ENCODE measurements at places on chromosomes 5 and 9. TPM values are rescaled to one million over a fixed set of nuclear protein-coding genes. Genes with fewer than 3 reads are reported as not detected.

DNA sequence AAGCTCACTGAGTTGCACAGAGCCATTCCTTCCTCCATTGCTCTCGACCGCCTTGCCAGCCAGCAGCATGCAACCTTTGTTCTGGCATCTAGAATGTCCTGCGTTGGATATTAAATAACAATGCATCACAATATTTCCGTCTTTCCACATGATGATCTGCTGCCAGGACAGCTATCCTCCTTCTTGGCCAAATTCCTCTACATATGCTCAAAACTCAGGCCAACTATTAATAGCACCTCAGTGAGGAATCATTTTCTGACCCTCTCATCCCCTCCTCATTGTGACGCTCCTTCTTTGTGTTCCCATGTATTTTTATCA, 128.6 kb downstream of the MYO10 start:
- DNase-seq, result no peak

DNA sequence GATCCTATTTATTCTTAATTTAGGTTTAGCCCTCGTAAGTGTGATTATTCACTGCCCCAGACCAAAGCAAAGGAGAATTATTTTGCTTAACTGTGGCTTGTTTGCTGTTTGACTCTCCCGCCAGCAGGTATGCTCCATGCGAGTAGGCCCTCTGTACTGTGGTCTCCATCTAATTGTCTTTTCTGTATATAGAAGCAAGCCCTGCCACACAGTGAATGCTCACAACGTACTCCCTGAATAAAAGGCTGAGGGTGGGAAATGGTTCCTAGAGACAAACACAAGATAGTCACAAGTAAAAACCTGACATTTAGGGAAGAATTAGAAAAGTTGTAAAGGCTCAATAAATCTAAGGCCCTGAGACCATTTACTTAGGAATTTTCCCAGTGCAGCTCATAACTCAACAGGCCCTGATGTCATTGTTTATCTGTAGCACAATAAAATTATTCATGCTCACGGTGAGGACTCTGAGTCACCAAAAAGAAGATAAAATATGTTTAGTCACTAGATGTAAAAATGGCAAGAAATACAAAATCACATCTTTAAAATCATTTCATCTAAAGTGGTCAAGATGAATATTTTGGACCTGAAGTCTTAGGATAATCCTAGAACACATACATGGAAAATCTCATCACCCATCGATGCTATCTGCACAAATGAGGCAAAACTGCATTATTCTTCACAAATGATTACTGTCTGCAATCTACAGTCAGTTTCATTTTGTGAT, 473.2 kb downstream of the ENC1 start:
- no peak for DNase-seq

DNA sequence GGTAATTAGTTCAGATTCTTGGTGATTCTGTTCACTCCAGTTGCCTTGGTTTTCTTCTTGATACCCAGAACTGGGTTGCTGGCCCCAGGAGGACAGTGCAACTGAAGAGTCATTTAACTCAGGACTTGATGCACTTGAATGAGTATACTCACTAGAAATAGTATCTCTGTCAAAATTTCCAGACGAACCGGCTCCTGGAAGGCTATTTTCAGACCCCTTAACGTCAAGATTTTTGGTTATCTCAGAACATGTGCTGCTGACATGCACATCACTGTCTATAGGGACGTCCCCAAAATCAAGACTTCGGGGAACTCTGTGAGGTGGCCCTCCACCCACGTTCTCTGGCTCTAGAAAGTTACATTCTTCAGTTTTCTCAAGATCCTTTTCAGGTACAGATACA, 56.7 kb upstream of the PCA3 start:
- DNase-seq, result no peak

Gene FAM169A
- total RNA-seq, result 2.6 TPM

Gene DNAH5
- not detected for total RNA-seq

DNA sequence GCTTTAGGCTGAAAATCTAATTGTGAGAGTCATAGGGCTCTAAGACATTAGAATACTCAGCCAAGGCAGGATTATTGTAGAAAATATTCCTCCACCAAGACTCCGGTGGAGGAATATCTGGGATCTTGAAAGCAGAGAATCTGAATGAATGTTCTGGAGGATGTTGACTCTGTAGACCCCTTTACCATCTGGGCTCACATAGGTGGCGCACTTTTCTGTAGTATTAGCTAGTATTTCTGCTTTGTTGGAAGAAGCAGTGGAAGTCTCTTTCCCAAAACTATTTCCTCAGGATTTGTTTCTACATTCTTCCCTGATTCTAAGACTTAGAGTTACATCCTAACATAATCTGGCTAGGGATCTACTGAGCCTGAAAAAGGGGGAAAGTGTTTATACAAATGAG, 752.4 kb upstream of the SEMA6A start:
- DNase-seq, result no peak

DNA sequence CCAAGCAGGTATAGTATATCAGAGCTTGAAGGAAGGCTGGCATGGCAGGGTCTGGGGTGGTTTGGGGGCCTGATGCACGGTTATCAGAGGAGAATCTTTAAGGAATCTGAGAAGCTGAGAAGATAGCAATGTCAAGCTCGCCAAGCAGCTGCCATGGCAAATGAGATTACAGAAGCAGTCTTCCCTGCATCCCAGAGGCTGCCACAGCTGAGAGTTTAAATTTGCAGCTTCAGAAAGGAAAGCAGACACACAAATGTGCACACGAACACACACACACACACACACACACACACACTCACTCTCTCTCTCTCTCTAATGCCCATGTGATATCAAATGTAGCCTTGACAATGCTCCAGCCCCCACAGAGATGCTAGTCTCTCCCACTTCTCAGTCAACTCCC, 79.0 kb upstream of the TNC start:
- DNase-seq, result no peak

DNA sequence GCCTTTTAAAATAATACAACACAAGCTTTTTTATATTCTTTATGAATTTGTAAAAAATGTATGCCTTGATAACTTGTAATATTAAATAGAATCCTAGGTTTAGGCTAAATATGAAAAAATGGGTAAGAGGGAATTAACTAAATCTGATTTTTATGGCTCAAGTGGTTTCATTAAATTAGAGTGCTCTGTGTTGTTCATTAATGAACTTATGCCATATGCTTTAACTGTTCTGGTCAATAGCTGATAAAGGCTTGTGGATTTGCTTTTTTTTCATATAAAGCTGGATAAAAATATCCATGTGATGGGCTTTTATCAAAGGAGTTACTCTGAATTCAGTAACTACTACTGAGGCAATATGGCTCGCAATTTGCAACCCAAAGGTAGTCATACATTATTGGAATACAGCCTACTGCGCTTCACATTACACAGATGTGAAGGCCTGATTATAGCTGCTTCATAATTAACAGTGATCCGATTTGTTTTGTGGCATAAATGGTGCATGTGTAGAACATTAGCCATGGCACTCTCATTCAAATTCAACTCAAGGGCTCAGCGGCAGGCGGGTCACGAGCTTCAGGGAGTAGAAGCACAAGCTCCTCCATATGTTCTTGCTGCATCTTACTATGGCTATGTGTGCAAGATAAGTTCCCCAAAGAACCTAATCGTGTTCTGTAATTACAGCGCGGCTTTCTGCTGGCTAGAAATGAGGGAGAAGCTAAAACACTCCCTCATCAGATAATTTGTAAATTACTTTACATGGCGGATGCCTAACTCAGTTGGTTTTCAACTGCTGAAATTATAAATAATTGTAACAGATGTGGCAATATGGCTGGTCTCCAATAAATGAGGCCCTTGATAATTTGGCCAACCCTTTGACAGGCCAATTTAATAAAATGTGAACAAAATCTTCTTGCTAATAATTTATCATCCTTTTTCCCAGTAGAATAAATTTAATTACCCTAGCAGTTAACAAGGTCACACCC, 188.3 kb downstream of the CNTLN start:
- no peak for DNase-seq

Measured in activated CD4-positive, alpha-beta T cell treated with anti-CD3 and anti-CD28 coated beads, Interleukin-2, amount 10 ng/mL, durations not matched to agents 24 days and 14 days (primary cell).